Activated naive CD8-positive, alpha-beta T cell treated with anti-CD3 and anti-CD28 coated beads, Interleukin-2, amount 10 ng/mL, durations not matched to agents 7 days and 5 days (primary cell): ENCODE measurements at places on chromosomes 5 and 9. TPM values are rescaled to one million over a fixed set of nuclear protein-coding genes. Genes with fewer than 3 reads are reported as not detected.
A peak's percentile ranks its signal among the peaks of the same experiment; 100 is the strongest.

The RAI14 gene
- total RNA-seq, result 0.77 TPM

The IFNA2 gene
- total RNA-seq, result not detected

GRCh38 chr5:122101636-122102285, 23.7 kb upstream of the LOX start:
- H3K36me3 ChIP-seq, result no peaks in the 10 kb centered on the region
- H3K27me3 ChIP-seq, result peaks cover 8% of the 10 kb centered on the region
- no peak for DNase-seq
- no peak overlapping the region for H3K27ac ChIP-seq
- H3K4me3 ChIP-seq, result no peak overlapping the region

GRCh38 chr5:80799041-80799440, 144.3 kb upstream of the DHFR start:
- DNase-seq, result no peak
- H3K27me3 ChIP-seq, result no peaks in the 10 kb centered on the region
- H3K36me3 ChIP-seq, result peaks cover 39% of the 10 kb centered on the region

The SLC25A2 gene
- total RNA-seq, result 1.3 TPM

- H3K27me3 ChIP-seq, result no peaks in the 10 kb centered on the region
- peak overlapping the region; percentile 96 for H3K27ac ChIP-seq
- H3K4me1 ChIP-seq, result peaks cover 36% of the 10 kb centered on the region
- H3K4me3 ChIP-seq, result peak overlapping the region; percentile 98
Observed at GRCh38 chr5:138033907-138034306, 1.0 kb upstream of the FAM13B start.

- H3K27ac ChIP-seq, result peak overlapping the region; percentile 86
- peaks cover 6% of the 10 kb centered on the region for H3K36me3 ChIP-seq
- DNase-seq, result no peak
- peak overlapping the region; percentile 44 for H3K4me3 ChIP-seq
Observed at GRCh38 chr5:135324897-135325650, 74.0 kb downstream of the MACROH2A1 start.

The PARP8 gene
- 178 TPM for total RNA-seq

DNA sequence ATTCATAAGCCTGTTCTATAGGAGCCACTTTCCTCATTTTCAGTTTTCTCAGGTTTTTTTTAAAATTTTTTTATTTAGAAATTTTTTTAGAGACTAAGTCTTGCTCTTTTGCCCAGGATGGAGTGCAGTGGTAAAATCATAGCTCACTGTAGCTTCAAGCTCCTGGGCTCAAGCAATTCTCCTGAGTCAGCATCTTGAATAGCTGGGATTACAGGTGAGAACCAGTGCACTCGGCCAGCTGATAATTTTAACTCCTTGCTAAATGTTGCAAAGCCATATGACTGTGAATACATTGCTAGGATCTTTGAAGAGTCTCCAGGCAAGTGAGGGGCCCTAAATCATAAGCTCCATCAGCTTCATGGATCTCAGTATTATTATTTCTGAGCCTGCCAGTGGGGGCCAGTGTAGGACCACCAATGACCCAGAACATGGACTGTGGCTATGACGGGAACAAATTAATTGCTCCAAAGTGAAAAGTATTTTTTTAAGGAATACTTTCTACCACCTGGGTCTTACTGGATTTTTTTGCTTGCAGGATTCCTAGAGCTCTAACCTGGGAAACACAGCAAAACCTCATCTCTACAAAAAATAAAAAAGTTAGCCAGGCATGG, 5.7 kb upstream of the GAPVD1 start:
- H3K4me3 ChIP-seq, result no peak overlapping the region
- no peak for DNase-seq
- H3K4me1 ChIP-seq, result peaks cover 1% of the 10 kb centered on the region
- H3K27me3 ChIP-seq, result peaks cover 4% of the 10 kb centered on the region
- no peaks in the 10 kb centered on the region for H3K36me3 ChIP-seq

DNA sequence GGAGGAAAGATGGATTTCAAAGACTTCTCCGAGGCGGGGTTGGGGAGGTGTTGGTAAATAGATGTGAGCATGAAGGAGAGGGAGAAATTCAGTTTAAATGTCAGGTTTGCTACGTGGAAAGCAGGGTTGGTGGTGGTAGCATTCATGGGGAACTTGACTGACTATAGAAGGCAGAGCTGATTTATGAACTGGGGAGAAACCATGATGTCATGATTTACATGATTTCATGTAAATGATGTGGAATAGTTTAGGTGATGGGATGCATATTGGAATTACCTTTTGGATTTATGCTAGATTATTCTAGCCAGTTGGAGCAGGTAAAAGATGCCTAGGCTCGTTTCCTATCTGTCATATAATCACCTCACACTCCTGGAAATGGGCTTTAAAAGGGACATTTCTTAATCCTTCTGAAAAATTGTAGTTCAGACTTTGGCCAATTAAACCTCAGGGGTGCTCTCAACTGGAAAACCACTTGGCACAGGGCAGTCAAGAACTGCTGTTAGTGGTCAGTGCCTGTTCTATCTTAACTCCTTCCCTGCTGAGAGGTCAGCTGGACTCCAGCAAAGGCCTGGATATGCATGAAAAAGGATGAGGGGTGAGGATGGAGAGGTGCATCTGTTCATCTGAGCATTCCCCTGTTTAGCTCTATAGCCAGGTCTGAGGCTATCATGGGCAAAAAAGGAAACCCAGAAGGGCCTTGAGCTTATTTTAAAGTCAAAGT, 50.1 kb upstream of the BASP1 start:
- H3K27ac ChIP-seq, result no peak overlapping the region
- H3K4me3 ChIP-seq, result no peak overlapping the region
- no peaks in the 10 kb centered on the region for H3K36me3 ChIP-seq
- no peaks in the 10 kb centered on the region for H3K4me1 ChIP-seq

DNA sequence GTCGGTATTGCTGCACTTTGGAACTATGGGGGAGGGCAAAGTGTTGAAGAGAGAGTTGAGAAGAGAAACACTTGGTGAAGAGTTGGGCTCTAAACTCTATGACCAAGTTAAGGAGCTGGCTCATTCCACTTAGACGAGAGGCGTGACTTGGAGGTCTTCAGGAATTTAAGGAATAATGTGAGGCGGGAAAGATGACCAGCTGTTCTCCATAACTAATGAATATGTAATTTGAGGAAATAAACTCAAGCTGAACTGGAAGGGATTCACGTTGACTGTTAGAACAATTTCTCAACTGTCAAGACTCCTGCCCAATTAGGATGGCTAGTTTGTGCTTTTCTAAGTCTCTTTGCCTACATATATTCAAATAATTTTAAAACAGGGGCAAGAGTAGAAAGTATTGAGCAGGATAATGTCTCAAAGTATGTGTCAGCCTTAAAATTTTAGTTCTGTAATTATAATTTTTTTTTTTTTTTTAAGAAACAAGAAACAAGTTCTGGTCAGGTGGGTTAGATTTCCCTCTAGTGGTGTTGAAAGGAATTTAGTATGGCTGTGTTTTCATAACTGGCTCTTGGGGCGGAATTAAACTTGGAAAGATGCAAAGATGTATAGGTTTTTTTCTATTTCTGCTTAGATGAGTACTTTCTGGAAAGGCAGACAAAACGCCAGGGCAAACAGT, 33.4 kb downstream of the TMEM252 start:
- H3K27ac ChIP-seq, result no peak overlapping the region
- no peaks in the 10 kb centered on the region for H3K36me3 ChIP-seq
- H3K4me3 ChIP-seq, result no peak overlapping the region
- no peaks in the 10 kb centered on the region for H3K4me1 ChIP-seq
- no peak for DNase-seq
- H3K27me3 ChIP-seq, result peaks cover 4% of the 10 kb centered on the region

DNA sequence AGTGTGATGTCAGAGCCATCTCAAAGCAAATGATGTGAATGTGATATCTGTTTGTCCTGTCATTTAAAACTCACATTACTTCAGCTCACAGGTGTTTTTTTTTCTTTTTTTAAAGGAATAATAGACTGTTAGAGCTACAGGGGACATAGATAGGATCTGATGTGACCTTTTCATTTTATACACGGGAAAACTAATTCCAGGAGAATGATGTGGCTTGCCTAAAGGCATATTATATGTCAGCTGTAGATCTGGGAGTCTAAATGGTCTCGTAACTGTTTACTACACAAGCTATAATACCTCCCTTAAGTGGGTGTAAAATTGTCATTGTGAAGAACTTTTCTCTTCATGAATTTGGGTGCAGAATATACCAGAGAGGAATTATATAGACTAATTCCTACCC, 2.0 kb downstream of the NMUR2 start:
- peaks cover 2% of the 10 kb centered on the region for H3K4me1 ChIP-seq
- no peak overlapping the region for H3K4me3 ChIP-seq
- no peak for DNase-seq
- no peaks in the 10 kb centered on the region for H3K36me3 ChIP-seq
- no peaks in the 10 kb centered on the region for H3K27me3 ChIP-seq

DNA sequence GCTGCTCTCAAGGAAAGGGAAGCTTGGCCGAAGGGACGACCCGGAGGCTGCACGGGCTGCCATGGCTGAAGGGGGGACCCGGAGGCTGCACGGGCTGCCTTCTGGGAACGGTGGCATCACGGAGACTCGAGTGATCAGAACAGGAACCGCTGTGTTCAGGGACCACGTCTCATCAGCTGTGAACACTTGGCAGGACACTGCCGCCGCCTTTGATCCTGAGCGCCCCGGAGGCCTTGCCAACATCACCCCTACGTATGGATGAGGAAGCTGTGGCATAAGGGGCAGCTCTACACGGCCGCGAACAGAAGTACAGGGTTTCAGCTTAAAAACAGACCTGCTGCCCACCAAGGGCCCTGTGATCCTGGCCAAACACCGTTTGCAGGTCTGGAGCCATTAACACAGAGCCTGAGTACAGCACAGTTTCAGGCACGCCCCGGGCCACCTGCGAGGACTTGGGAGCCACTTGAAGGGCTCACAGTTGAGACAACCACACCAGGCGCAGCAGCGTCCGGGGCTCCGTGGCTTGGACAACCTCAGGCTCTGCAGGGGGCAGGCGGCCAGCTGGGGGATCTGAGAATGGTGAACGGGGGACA, 23.9 kb upstream of the TERT start:
- DNase-seq, result no peak
- H3K4me1 ChIP-seq, result peaks cover 31% of the 10 kb centered on the region
- no peak overlapping the region for H3K4me3 ChIP-seq
- peaks cover 5% of the 10 kb centered on the region for H3K27me3 ChIP-seq
- no peak overlapping the region for H3K27ac ChIP-seq

- H3K27ac ChIP-seq, result no peak overlapping the region
- H3K27me3 ChIP-seq, result no peaks in the 10 kb centered on the region
- peaks cover 28% of the 10 kb centered on the region for H3K4me1 ChIP-seq
Observed at GRCh38 chr5:142938266-142938880, 168.2 kb downstream of the ARHGAP26 start.

GRCh38 chr9:13860019-13860418, 453.9 kb downstream of the NFIB start:
- no peaks in the 10 kb centered on the region for H3K27me3 ChIP-seq
- H3K36me3 ChIP-seq, result no peaks in the 10 kb centered on the region
- no peaks in the 10 kb centered on the region for H3K4me1 ChIP-seq
- H3K4me3 ChIP-seq, result no peak overlapping the region
- no peak overlapping the region for H3K27ac ChIP-seq

GRCh38 chr5:58703925-58704555, 121.2 kb downstream of the RAB3C start:
- H3K4me1 ChIP-seq, result no peaks in the 10 kb centered on the region
- H3K4me3 ChIP-seq, result no peak overlapping the region
- no peaks in the 10 kb centered on the region for H3K36me3 ChIP-seq
- no peak for DNase-seq

The ERGIC1 gene
- 63.2 TPM for total RNA-seq

The DRD1 gene
- total RNA-seq, result not detected

GRCh38 chr5:103333376-103333775, 74.8 kb downstream of the MACIR start:
- no peaks in the 10 kb centered on the region for H3K36me3 ChIP-seq
- no peak overlapping the region for H3K4me3 ChIP-seq
- DNase-seq, result no peak
- no peak overlapping the region for H3K27ac ChIP-seq
- peaks cover 13% of the 10 kb centered on the region for H3K27me3 ChIP-seq

DNA sequence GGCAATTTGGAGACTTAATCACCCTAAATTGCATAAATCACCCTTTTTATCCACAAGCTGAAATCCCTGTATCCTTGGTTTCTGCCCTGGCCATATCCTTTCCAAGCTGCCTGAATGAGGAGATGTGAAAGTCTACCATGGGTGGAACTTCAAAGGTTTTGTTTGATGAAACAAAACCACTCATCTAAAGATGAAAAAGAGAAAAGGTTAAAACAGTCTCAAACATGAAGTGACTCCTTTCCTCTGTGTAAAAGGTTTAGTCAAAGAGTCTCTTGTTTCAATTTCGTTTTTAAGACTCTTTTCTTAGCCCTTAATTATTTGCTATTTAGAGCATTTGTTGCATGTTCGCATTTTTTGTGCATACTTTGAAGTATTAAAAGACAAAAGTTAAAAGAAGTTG, 11.2 kb downstream of the SLC45A2 start:
- H3K27ac ChIP-seq, result peak overlapping the region; percentile 0
- H3K4me1 ChIP-seq, result peaks cover 11% of the 10 kb centered on the region
- DNase-seq, result no peak
- no peaks in the 10 kb centered on the region for H3K36me3 ChIP-seq
- H3K27me3 ChIP-seq, result peaks cover 3% of the 10 kb centered on the region
- H3K4me3 ChIP-seq, result peak overlapping the region; percentile 33

The REEP2 gene
- total RNA-seq, result 1.5 TPM

DNA sequence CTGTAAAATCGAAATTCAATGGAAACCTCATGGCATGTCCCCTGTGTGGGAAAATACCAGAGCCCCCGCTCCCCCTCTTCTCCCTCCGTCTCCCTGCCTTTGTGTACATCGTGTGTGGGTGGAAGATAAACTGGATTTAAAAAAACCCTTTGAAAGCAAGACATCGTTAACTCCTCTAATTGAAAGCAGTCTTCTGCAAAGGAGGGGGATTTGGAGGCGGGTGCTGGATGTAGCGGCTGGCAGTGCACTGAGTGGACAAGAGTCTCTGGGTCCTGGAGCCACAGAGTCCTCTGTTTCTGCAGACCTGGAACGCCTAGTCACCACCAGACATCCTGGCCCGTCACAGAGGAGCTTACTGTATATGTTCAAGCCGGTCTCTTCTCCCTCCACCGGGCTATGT, 169.4 kb downstream of the PAPPA start:
- no peaks in the 10 kb centered on the region for H3K27me3 ChIP-seq
- H3K27ac ChIP-seq, result no peak overlapping the region
- no peaks in the 10 kb centered on the region for H3K4me1 ChIP-seq
- DNase-seq, result no peak
- H3K4me3 ChIP-seq, result no peak overlapping the region

- peaks cover 4% of the 10 kb centered on the region for H3K27me3 ChIP-seq
- H3K27ac ChIP-seq, result no peak overlapping the region
- no peak for DNase-seq
- no peaks in the 10 kb centered on the region for H3K36me3 ChIP-seq
- no peak overlapping the region for H3K4me3 ChIP-seq
Observed at GRCh38 chr9:134585746-134586706, 55.6 kb upstream of the COL5A1 start.

- H3K4me1 ChIP-seq, result no peaks in the 10 kb centered on the region
- peaks cover 16% of the 10 kb centered on the region for H3K27me3 ChIP-seq
- H3K4me3 ChIP-seq, result no peak overlapping the region
- no peak overlapping the region for H3K27ac ChIP-seq
Observed at GRCh38 chr9:90783552-90783951, 18.1 kb upstream of the SYK start.
